ENCODE measurements at places on chromosomes 13 and 19. TPM values are rescaled to one million over a fixed set of nuclear protein-coding genes. Genes with fewer than 3 reads are reported as not detected.

DNA sequence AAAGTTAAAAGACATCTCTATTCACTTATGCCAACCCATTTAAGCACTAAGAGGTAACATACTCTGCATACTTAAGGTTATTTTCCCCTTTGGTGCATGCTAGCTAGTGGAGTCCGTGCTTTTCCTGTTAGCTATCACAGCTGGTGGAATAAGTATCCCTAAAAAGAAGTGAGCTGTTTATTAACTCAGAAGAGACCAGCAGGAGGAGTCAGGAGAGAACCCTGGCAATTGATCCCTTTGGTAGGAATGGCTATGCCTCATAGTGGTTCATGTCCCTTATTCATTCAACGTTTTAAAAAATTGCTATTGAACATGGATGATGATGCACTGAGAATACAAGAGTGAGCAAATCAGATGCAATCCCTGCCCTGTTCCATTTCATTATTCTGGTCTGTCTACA, 12.4 kb upstream of the NEK5 start:
- no peaks in the 10 kb centered on the region for H3K27me3 ChIP-seq
- H3K36me3 ChIP-seq, result no peaks in the 10 kb centered on the region
- H3K4me3 ChIP-seq, result no peak overlapping the region
- no peaks in the 10 kb centered on the region for H3K4me1 ChIP-seq

DNA sequence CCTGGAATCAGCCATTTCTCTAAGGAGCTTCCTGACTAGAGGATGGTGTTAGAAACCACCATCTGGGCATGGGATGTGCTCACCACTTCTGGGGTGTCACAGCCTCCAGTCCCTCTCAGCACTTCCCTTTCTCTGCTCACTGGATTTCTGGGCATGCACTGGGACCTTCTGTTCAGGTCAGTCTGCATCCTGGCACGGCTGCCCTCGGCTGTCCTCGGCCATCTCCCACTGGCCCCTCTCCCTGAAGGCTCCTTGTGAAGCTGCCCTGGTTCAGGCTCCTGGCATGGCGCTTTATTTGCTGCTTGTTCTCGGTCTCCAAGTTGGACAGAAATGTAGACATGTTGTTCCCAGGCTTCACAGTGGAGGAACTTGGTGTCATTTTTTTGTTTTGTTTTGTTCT, 60.0 kb downstream of the TEX29 start:
- H3K36me3 ChIP-seq, result no peaks in the 10 kb centered on the region
- DNase-seq, result no peak
- H3K27ac ChIP-seq, result no peak overlapping the region
- no peak overlapping the region for H3K4me3 ChIP-seq
- peaks cover 16% of the 10 kb centered on the region for H3K4me1 ChIP-seq

DNA sequence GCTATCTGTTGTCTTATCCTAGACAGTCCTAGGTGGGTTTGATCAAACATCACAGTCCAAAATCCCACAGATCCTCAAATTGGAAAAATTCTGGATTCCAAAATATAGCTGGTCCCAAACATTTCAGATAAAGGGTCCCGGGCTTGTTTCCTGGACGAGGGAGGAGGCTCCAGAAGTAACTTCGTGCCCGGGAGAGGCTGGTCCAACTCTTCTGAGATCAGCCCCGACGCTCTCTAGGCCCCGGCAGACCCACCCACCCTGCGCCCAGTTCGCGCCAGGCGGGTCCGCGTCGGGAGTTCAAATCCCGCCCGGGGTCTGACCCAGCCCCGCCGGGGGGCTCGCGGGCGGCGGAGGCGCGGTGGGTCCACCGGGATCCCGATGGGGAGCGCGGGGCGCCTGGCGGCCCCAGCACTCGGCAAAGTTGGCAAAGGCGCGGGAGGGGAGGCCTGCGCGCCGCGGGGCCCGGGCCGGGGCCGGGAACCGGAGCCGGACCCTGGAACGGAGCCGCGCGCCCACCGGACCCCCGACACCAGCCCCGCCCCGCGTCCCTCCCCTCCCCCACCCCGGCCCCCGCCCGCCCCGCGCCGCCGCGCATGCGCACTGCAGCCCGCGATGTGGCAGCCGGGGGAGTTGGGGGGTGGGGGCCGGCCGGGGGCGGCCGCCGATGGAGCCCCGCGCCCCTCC, 513 bp downstream of the MIER2 start:
- H3K36me3 ChIP-seq, result peaks cover 28% of the 10 kb centered on the region
- H3K27me3 ChIP-seq, result peaks cover 11% of the 10 kb centered on the region
- H3K4me3 ChIP-seq, result peak overlapping the region; percentile 75
- peak overlapping the region; percentile 69 for H3K27ac ChIP-seq

DNA sequence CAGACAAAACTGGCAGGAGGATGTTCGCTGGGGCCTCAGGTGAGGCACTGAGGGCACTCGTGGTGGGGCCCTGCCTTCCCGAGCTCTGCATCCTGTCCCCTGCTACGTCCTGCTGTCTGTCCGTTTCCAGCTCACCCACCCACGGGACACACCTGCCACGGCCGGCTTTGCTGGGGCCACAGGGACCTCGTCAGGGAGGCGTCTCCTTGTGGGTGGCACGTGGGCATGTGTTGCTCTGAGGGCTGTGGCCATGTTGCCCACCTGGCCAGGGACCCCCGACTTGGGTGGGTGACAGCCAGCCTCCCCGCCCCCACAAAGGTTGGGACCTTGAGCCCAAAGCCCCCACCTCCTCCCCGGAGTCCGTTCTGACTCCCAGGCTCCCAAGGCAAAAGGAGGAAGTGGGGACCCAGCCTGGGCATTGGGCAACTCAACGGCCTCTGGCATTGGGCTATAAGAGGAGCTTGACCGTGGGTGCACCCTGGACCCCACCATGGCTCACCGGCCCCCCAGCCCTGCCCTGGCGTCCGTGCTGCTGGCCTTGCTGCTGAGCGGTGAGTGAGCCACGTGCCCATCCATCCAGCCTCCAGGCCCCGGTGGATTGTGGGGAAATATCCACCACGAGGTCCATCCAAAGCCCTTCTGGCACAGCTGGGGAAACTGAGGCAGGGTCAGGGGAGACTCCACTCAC, at the start of gene PRTN3:
Gene PRTN3 (plus strand): TSS at position 481 of the 688 bp plus-strand sequence. CDS start 10 bp downstream, at position 491.
- H3K4me1 ChIP-seq, result peaks cover 5% of the 10 kb centered on the region
- H3K36me3 ChIP-seq, result no peaks in the 10 kb centered on the region
- peaks cover 26% of the 10 kb centered on the region for H3K27me3 ChIP-seq
- H3K4me3 ChIP-seq, result no peak within 1 kb of the TSS

DNA sequence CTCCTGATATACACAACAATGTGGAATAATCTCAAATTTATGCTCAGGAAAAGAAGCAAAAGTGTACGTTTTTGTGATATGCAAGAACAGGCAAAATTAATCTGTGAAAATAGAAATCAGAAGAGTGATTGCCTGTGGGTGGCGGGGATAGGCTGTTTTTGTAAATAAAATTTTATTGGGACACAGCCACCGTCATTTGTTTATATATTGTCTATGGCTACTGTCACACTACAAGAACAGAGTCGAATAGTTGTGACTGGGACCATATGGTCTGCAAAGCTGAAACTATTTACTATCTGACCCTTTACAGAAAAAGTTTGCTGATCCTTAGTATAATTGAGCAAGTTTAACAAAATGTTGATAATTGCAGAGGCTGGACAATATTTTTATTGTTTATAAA, 269.5 kb upstream of the HTR2A start:
- no peak overlapping the region for H3K4me3 ChIP-seq
- H3K27me3 ChIP-seq, result no peaks in the 10 kb centered on the region
- no peaks in the 10 kb centered on the region for H3K36me3 ChIP-seq
- no peak overlapping the region for H3K27ac ChIP-seq

DNA sequence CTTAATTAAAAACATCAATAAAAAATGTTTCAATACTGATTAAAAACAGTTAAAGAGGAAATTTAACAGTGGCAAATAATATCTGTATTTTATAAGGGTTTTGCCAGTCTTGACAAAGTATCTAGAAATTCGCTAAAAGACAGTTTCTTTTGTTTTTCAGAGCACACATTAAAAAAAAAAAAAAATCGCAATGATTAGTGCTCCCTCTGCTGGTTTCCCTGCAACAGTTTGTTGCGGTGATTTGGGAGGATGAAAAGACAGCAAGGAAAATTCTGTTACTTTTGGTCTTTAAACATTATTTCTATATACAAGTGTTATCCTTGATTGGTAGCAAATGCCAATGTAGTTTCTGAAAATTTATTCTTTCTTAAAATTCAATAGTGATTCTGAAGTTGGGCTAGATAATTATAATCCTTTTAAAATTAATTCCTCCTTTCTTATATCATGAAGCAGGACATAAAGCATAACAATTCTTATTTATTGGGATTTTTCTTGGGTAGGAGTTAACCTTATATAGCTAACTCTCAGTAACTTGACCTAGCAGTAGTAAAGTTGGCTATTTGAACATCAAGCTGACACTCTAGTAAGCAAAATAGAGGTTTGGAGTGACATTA, 23.1 kb upstream of the SPRY2 start:
- H3K27me3 ChIP-seq, result peaks cover 5% of the 10 kb centered on the region
- H3K4me3 ChIP-seq, result no peak overlapping the region
- peaks cover 2% of the 10 kb centered on the region for H3K4me1 ChIP-seq

GRCh38 chr13:107170270-107170931, 602.5 kb upstream of the ARGLU1 start:
- H3K27ac ChIP-seq, result no peak overlapping the region
- no peak for DNase-seq
- H3K4me1 ChIP-seq, result no peaks in the 10 kb centered on the region
- no peak overlapping the region for H3K4me3 ChIP-seq
- H3K27me3 ChIP-seq, result no peaks in the 10 kb centered on the region

Gene CEACAM8
- total RNA-seq, result not detected

Gene CAMSAP3
- 0.63 TPM for total RNA-seq

Gene TEX26
- not detected for total RNA-seq

Gene PRR20A
- not detected for total RNA-seq

Gene DIRAS1
- total RNA-seq, result 0.09 TPM

Gene PCDH8
- not detected for total RNA-seq
